Right lung (tissue), 10 donors: ENCODE measurements at places on chromosomes 16 and 17.

DNA sequence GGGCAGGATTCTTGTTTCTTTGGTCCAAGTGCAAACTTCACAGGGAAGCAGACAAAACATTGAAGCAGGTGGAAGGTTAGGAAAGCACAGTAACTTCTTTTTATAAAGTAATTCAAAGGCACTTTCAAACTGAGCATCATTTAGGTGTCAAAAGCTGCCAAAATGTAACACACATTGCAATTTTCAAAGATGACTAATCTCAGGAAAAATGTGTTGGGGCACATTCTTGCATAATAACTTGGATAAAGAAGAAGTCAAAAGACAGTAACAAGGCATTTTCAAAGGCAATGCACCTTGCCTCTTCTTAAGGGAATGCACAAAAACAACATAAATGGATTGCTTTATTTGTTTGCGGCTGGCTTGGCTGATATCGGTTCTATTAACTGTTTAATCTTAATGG, 3.6 kb downstream of the KCNJ2 start:
- no peak for DNase-seq

DNA sequence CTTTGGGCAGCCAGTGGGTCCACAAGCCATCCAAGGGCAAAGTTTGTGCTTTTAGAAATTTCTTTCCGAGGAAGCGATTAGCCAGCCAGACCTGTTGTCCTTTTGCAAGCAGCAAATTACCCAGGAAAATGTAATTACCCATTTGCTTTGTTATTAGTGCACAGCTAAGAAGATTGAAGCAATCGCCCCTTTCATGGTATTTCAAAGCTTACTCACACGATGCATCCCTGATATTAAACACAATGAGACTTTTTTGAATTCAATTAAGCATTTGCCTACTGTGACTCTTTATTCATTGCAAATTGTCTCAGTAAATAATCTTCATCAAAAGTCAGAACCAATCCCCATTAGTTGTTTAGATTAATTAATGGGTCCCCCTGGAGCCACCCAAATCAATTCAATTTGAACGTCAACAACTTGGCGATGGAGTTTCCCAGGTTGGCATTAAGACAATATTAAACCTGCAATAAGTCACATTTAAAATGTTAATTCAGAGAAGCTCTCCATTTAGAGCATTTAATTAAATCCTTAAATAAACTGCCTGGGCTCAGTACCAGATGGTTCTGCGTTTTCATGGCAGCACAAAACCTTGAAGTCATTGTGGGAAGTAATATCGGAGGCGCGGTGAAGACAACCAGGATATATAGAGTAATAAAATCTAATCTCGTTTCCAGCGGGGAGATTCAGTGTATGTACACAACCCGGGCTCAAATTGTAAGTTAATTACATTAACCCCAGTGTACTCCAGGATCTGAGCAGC, 366.2 kb upstream of the TNRC6C start:
- DNase-seq: no peak

GRCh38 chr17:49978501-49978900, 9.5 kb downstream of the DLX4 start:
- no peak for DNase-seq

DNA sequence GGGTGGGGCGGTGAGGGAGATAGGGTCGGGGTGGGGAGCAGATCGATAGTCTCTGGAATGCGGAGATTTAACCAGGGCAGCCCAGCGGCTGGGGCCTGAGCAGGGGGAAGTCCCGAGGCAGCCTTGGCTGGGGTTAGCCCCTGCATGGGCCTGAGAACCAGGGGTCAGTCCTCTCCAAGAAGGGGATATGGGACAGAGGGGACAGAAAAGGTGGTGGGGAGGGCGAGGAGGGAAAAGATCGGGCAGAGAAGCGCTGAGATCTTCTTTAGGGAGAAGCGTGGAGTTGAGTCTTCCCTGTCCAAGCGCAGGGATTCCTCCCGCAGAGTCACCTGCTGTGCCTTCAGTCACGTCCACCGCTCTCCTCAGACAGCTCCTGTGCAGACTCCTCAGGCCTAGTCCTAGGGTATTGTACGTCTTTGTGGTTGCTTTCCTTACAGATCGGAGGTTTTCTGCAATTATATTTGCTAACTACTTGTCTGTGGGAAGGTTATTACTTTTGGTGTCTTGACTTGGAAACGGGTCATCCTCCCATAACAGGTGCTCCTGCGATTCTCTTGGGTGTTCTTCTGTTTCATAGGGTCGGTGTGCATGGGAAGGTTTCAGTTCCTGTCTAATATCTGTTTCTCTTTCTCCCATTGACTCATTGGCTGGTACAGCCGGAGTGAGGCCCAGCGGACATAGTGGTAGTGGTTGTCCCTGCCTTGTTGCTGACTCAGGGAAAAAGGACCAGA, 952 bp downstream of the CD300A start:
- DNase-seq: no peak

GRCh38 chr17:34917381-34917780, 43.9 kb downstream of the CCT6B start:
- DNase-seq: no peak

DNA sequence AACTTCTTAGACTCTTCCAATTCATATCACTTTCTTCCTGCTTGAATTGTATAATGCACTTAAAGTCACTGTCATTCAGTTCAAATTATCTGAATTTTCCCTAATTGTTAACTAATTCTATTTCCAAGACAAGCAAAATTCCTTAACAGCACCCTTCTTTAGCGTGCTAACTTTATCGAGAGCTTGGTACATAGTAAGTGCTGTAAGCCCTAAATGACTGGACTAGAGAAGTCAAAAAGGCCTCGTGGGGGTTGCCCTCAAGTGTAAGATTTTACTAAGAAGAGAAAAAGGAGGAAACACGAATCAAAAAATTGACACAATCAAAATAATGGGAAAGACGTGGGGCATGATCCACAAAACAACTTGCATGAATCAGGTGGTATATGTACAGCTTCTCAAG, 11.3 kb downstream of the KANSL1 start:
- no peak for DNase-seq

- DNase-seq: no peak
Measured at GRCh38 chr16:55568207-55568606, 1.7 kb downstream of the CAPNS2 start.
